G401 (cell line): ENCODE measurements at places on chromosomes 5 and 9.

- no peak for DNase-seq
These were observed 318.3 kb upstream of the IRX4 start for GRCh38 chr5:2201011-2201410.

GRCh38 chr5:28766565-28767158 is 1728.3 kb upstream of the CDH9 start:
- DNase-seq: peak; percentile 13

GRCh38 chr5:151660616-151661495 is 25.9 kb downstream of the SPARC start:
- no peak for DNase-seq

GRCh38 chr9:515665-516064 is 301.0 kb downstream of the DOCK8 start:
- no peak for DNase-seq

DNA sequence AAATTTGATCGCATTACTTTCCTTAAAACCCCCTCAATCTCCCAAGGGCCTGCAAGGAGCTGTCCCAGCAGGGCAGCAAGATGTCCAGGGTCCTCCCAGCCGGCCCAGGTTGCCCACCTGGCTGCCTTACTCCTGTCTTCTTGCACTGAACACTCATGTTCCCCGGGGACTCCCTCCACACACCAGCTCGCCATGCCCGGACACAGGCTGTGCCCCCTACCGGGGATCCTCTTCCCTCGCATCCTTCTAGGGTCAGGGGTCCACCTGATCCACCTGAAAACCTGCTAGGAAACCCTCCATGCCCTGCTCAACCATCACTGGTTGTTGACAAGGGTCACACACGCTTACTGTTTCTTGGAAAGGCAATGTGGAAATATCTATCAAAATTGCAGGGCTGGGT is 172.0 kb upstream of the MSX2 start:
- no peak for DNase-seq

DNA sequence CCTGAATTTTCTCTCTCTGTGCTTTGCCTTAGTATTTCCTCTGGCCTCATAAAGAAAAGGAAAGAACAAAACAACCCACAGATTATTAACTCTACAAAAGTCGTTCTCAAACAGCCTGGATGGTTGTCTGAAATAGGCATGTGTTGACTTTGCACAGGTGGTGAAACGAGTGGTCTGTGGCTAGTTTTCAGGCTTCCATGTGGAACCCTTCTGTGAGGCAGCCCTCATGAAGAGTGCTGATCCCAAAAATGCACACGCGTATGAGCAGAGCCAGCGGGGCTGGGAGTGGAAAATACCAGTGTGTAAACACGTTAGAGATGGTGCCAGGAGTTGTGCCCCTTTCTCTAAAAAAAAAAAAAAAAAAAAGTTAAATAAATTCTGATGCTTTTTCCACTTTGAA is 4.9 kb upstream of the PSAT1 start:
- no peak for DNase-seq

GRCh38 chr5:10124287-10124686 is 125.4 kb downstream of the ATPSCKMT start:
- DNase-seq: peak; percentile 55

- no peak for DNase-seq
These were observed 25.1 kb downstream of the EHMT1 start for GRCh38 chr9:137643921-137644320.

DNA sequence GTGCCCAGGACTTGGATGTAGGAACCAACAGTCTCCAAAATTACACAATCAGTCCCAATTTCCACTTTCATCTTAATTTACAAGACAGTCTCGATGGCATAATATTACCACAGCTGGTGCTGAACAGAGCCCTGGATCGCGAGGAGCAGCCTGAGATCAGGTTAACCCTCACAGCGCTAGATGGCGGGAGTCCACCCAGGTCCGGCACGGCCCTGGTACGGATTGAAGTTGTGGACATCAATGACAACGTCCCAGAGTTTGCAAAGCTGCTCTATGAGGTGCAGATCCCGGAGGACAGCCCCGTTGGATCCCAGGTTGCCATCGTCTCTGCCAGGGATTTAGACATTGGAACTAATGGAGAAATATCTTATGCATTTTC is 837 bp downstream of the PCDHB2 start:
- DNase-seq: no peak

GRCh38 chr5:347712-348284 is 26.3 kb downstream of the AHRR start:
- DNase-seq: no peak

GRCh38 chr5:110087829-110088228 is 398.1 kb downstream of the MAN2A1 start:
- no peak for DNase-seq

DNA sequence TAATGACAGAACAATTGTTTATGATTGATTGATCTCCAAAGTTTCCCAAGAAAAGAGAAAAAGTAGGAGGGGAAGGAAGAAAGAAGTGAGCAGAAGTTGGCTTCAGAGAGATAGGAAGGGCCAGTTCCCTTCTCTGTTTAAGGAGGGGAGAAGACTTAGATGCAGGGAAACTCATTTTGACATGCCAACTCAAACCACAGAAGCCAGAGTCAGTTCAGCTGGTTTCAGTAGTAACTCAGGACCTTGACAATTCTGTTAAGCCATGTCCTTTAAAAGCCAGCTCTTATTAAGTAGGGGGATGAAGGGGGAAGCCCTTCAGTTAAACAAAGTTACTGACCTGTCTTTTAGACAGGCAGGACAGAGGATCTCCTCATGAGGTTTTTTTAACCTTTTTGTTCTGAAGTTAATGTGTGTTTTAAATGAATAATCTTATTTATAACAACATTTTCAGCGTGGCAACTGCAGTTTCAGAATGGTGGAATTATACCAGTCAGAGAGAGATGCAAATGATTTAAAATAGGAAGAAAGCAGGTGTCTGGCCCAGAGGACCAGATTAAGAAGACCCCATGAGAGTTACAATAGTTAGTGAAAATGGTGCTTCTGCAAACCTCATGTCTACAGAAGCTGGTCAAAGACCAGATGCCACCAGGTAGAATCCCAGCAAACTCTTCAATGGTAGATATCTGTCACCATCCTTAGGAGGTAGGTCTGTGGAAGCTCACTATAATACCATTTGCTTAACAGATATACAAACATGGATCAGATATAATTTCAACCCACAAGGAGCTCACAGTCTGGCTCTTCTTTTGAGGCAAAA is 29.3 kb upstream of the ABL1 start:
- no peak for DNase-seq

DNA sequence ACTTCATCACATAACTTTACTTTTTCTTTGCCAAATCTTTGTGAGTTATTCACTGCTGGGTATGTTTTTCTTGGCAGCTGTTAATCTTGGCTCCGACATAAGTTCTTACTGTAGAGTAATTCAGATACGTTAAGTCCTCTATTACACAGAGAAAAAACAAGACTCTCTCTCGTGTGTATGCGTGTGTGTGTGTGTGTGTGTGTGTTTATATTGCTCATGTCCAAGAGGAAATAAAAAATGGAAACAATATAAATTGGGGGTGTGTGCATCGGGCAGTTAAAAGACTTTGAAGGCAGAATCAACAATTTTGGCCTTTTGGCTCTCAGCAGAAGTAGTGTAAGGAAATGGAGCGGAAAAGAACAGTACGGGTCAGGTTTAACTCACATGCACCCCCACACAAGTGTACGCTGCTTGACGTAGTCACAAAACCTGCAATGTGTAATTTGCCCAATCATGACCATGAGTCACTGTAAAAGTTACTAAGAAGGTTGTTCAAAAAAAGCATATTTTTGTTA is 67.2 kb upstream of the IFNE start:
- DNase-seq: no peak

GRCh38 chr9:89766991-89767390 is 162.2 kb downstream of the GADD45G start:
- no peak for DNase-seq

- DNase-seq: no peak
These were observed 129.4 kb downstream of the NUDT12 start for GRCh38 chr5:103433211-103433610.

DNA sequence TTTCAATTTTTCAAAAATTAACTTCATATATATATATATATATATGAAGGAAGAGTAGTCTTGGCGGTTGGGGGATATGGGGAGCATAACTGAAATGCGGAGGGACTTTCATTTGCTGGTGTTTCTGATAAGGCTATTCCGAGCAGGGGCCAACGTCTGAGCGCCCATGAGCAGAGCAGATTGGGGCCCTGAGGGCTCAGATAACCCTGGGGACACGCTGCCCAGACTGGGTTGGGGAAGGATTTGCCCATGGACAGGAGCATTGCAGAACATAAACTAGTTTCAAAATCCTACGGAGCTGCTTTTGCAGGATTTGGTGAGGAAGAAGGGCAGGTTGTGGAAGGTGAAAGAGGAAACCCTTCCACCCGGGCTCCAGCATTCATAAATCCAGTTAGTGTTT is 240.2 kb downstream of the IRX1 start:
- no peak for DNase-seq

GRCh38 chr9:68493958-68494577 is 46.6 kb downstream of the TMEM252 start:
- no peak for DNase-seq

- DNase-seq: no peak
These were observed 24.5 kb upstream of the APC start for GRCh38 chr5:112713206-112713605.

- DNase-seq: no peak
These were observed 218.7 kb upstream of the EFNA5 start for GRCh38 chr5:107889387-107889786.

DNA sequence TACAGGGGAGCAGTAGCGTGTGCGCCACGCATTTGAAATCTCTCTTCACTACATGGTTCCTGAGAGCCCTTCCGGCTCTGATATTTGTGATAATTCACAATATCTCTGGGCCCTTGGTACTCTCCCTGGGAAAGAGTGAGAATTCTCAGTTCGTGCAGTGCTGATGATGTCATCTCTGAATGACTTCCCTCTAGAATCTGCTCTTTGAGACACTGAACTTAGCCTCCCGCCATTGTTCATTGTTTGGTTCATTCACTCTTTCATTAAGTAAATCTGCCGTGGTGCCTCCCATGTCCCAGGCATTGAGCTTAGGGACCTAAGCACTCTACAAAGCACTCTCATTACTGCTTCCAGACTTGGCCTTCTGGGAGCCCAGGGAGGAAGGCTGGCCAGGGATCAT is 94.0 kb downstream of the PPARGC1B start:
- DNase-seq: no peak

- no peak for DNase-seq
These were observed 40.9 kb upstream of the TNC start for GRCh38 chr9:115158661-115159481.

- peak; percentile 16 for DNase-seq
These were observed at the start of gene MARVELD2 for GRCh38 chr5:69414885-69415583. Gene MARVELD2 (plus strand): TSS chr5:69415116. CDS start chr5:69419386, 4,270 bp downstream.

DNA sequence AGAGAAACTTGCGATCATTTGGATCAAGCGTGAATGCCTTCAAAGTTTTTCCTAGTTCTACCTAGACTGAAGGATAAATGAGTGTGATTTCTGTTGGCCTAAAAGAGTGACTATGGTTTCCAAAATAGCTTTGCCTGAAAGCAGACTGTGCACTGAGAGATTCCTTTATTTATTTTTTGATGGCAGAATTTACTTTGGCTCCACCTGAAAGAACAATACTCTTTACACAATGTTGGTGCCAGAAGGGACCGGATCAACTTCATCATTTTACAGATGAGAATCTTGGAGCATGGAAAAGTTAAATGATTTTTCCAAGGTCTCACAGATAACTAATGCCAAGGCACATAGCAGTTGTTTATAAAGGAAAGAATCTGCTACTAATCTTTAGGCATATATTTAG is 199.6 kb downstream of the KCTD16 start:
- DNase-seq: no peak

DNA sequence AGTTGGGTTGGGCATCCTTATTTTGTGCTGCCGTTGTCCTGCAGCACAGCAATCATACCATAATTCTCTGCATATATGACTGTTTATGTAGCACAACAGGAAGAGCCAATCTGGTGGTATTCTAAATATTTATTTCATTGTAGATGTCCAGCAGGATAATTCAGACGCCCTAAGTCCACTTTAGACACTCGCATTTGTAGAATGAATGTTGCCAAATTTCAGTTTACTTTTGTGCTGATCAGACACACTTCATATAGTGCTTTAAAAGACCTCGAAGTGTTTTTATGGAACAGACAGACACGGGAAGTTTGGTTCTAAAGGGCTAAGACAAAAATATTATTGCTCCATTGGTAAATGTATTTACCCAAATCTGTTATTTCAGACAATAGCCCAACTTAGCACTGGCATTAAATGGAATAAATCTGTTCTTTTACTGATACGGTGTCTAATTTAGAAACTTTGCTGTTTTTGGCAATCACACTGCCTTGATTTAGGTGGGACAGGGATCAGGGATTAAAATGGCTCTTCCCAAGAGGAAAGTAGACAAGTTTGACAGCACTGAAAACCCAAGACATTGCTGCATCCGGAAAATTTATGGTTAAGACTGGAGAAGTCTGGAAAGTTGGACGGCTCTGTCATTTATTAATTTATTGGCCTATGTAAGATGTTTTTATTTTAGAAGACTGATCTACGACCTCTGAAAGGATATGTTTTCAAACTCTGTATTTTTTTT is 35.3 kb downstream of the PRDM6 start:
- DNase-seq: no peak

GRCh38 chr5:72185496-72186329 is 78.4 kb downstream of the MAP1B start:
- DNase-seq: peak; percentile 53

GRCh38 chr5:130024006-130024405 is 119.7 kb downstream of the CHSY3 start:
- no peak for DNase-seq
